ENCODE measurements at places on chromosomes 7 and 10.

DNA sequence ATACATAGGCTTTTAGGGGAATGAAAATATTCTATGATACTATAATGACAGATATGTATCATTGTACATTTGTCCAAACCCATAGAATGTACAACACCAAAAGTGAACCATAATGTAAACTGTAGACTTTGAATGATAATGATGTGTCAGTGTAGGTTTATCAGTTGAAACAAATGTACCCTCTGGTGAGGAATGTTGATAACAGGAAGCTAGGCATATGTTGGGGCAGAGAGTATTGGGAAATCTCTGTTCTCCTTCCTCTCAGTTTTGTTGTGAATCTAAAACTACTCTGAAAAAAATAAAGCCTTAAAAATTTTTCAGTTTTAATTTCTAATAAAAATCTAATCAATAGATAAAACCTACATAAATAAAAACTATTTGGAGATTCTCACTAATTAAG is 36.9 kb downstream of the C1GALT1 start:
- peak; percentile 20 for DNase-seq

- DNase-seq, result no peak
Measured at GRCh38 chr10:8033812-8034465, 20.5 kb upstream of the GATA3 start.

GRCh38 chr7:149450821-149451220 is 10.0 kb downstream of the ZNF777 start:
- DNase-seq, result no peak

GRCh38 chr7:77157446-77157845 is 35.0 kb downstream of the CCDC146 start:
- DNase-seq, result no peak

- peak; percentile 50 for DNase-seq
Measured at GRCh38 chr10:30491204-30491915, 57.4 kb downstream of the MAP3K8 start.

DNA sequence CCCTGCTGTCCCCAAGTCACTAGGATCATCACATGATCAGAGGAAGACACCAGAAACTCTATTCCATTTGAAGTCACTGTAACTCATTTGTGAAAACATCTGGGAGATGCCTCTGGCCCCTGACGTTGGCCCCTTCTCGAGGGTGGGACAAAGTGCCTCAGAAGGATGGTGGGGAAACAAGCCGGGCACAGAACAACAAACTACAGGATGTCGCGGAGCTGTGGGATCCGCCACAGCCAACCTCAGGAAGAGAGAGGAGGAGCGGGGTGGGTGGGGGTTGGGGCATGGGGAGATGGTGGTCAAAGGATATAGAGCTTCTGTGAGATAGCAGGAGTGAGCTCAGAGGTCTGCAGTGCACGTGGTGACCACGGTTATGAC is 265.6 kb upstream of the TCERG1L start:
- DNase-seq, result no peak

- no peak for DNase-seq
Measured at GRCh38 chr7:16398146-16399017, 23.0 kb downstream of the CRPPA start.
